Naive thymus-derived CD8-positive, alpha-beta T cell (primary cell): ENCODE measurements at places on chromosomes 5 and 9. TPM values are rescaled to one million over a fixed set of nuclear protein-coding genes. Genes with fewer than 3 reads are reported as not detected.

Gene RNF208
- 1.7 TPM for total RNA-seq

Gene CAMK2A
- total RNA-seq: not detected

Gene EIF4E1B
- total RNA-seq: not detected

Gene FBP2
- not detected for total RNA-seq

Gene RASEF
- total RNA-seq: not detected

Gene LRRC70
- total RNA-seq: 1.1 TPM

Gene MARCOL
- not detected for total RNA-seq

Gene BARHL1
- total RNA-seq: not detected

Gene HAVCR2
- 5.4 TPM for total RNA-seq

Gene PCDHGA7
- 0.33 TPM for total RNA-seq

Gene AFAP1L1
- total RNA-seq: 0.27 TPM

Gene FCN1
- total RNA-seq: 1.1 TPM

Gene CER1
- total RNA-seq: not detected

Gene NUTM2G
- total RNA-seq: not detected

Gene PCDHB6
- not detected for total RNA-seq

Gene JAKMIP2
- total RNA-seq: 0.44 TPM

Gene PIP5KL1
- 1.8 TPM for total RNA-seq

Gene OBP2B
- total RNA-seq: not detected

Gene ZNF367
- 7.6 TPM for total RNA-seq

Gene AP3B1
- 36.4 TPM for total RNA-seq

Gene TEX48
- total RNA-seq: not detected

Gene IFNA21
- total RNA-seq: not detected
